Stimulated activated CD4-positive, alpha-beta T cell treated with anti-CD3 and anti-CD28 coated beads, Interleukin-15, amount 100 ng/mL, for 1 hour (primary cell): ENCODE measurements at places on chromosomes 7 and 10.

GRCh38 chr7:108697254-108697653, 127.6 kb downstream of the DNAJB9 start:
- DNase-seq: no peak

GRCh38 chr10:20405761-20406160, 491.4 kb downstream of the NEBL start:
- no peak for DNase-seq

DNA sequence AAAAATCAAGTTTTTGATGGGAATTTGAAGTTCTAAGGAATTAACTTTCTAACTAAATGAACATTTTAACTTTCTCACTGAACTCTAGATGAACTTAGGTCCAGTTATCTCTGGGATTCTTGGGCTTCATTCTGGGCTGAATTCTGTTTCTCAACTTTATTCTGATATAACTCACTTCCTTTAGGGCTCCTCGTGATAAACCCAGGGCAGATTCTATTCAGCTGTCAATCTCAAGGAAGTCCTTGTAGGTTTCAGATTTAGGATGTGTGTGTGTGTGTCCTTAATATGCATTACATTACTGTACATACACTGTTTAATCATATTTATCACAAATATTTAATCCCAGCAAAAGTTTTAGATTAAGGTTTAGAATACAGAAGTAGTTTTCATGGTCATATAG, 344.3 kb downstream of the GATA3 start:
- no peak for DNase-seq

GRCh38 chr10:105075031-105075430, 433.9 kb downstream of the SORCS3 start:
- no peak for DNase-seq

GRCh38 chr7:76315364-76315763, 12.9 kb downstream of the HSPB1 start:
- DNase-seq: no peak

DNA sequence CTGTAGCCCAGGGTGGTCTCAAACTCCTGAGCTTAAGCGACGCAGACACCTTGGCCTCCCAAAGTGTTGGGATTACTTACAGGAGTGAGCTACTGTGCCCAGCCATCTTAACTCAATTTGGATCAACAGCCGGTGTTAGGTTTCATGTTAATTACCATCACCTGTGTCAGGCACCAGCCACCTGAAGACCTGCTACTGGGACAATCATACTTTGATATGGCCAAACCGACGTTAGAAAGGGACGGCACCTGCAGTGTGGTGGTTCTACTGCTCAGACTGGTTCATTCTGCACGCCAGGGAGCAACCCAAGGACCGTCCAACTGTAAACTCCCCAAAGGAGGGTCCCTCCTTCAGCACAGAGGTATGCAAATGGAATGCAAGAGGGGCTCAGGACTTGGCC, 74.2 kb upstream of the CYTH3 start:
- no peak for DNase-seq

- no peak for DNase-seq
These were observed 46.4 kb upstream of the PLA2G12B start for GRCh38 chr10:73000973-73001372.

GRCh38 chr10:32687116-32687515, 241.2 kb downstream of the CCDC7 start:
- no peak for DNase-seq

- DNase-seq: no peak
These were observed 6.4 kb downstream of the WDFY4 start for GRCh38 chr10:48690791-48691660.

GRCh38 chr7:142796501-142797390, 26.0 kb downstream of the PRSS2 start:
- DNase-seq: no peak

- no peak for DNase-seq
These were observed 642.2 kb downstream of the SH2D4B start for GRCh38 chr10:81179805-81180452.

GRCh38 chr10:59903871-59904270, 2.5 kb downstream of the CCDC6 start:
- DNase-seq: no peak

DNA sequence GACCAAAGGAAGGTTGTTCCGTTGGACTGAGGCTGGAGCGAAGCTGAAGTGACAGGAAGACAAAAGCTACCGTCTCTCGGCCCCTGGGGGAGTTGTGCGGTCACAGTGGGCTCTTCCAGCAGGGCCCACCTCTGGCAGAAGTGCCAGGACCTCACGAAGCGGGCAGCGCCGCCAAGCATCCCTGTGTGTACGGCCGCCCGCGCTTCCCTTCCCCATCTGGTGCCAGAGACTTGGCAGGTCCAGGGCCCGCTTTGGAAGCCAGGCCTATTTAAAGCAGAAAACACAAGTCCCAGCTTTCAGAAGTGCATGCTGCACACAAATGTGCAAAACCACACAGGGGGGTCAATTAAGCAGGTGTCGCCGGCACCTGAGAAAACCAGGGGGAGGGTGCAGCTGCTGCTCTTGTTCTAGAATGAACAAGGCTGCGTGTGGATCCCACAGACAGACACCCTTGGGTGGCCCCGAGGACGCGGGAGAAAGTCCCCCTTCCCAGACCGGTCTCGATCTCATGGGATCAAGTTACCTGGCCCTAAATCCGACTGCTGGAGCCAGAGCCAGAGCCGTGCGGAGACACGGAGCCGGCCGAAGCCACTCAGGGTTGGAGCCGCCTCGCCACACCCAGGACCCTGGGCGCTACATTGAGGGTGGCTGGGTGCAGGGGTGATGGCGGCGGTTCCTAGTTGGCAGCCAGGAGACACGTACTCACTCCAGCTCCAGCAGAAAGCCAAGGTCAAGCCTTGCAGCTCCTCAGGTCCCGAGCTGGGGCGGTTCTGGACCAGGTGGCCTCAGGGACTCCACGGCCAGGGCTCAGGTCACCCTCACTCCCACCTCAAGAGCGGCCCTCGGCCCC, 51.8 kb upstream of the PPP2R2D start:
- DNase-seq: no peak

DNA sequence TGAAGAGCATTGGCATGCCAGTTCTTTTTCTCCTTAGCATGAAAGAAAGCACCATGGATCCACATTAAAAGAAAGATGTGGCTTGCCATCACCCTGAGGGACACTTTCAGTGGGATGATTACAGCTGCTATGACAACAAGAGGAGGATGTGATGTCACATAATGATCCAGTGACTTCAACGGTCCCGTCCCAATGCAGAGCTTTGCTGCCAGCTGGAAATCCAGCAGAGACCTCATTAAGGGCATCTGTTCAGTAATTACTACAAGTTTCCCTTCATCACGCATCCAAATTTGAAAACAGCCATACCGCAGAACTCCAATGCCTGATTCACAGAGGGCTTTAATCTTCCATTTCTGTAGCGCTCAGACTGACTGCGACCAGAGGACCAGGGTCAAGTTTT, 206.6 kb downstream of the LSM5 start:
- no peak for DNase-seq

GRCh38 chr7:25897261-25897782, 254.7 kb upstream of the NFE2L3 start:
- DNase-seq: no peak

GRCh38 chr7:128877756-128878120, 15.1 kb downstream of the ATP6V1F start:
- no peak for DNase-seq

DNA sequence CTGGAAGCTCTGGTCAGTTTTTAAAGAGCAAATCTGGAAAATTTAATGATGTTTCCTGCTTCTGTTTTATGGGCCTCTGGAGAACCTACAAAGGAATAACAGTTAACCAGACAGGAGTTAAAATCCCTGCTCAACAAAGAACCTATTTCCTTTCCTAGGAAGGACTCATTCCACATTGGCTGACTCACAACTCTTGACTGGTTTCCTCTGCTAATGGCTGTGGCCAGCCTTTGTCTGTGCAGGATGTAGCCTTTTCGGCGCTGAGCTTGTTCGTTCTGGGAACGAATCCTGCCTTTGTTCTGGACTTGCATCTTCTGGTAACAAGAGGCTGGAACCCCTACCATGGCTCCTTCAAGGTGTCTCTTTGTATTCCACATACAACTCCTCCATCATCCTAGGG, 112.8 kb upstream of the PDCD4 start:
- no peak for DNase-seq

- no peak for DNase-seq
These were observed 116.8 kb upstream of the JCAD start for GRCh38 chr10:30176182-30176581.

DNA sequence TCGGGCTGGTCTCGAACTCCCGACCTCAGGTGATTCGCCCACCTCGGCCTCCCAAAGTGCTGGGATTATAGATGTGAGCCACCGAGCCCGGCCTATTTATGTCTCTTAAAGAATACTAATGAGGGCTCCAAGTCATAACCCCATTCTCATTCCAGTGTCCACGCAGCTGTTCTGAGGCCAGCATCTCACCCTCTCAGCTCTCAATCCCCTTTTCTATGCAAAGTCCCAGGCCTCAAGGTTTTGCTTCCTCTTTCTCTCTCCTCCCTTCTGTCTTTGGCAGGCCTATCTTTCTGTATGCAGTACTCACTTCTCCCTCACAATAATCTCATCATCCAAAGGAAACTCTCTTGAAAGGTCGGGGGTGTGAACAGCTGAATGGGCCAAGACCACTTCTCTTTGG, 28.0 kb upstream of the VSIR start:
- DNase-seq: no peak

GRCh38 chr10:64762861-64763260, 1241.7 kb downstream of the REEP3 start:
- no peak for DNase-seq

DNA sequence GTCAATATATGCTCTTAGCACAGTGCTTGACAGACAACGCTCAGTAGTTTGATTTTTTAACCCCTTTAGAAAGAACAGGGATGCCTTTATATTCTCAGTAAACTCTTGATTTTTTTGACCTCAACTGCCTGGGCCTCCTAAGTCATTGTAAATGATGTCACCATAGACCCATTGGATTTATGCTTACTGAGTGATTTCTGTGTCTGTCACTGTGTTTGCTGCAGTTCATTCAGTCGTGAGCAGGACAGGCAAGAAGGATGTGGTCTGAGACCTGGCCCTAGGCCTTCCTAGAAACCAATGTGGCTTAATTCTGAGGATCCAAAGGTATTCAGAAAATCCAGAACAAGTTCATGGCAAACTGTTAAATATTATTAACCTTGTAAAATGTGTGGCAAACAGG, 868.1 kb downstream of the XPNPEP1 start:
- no peak for DNase-seq

DNA sequence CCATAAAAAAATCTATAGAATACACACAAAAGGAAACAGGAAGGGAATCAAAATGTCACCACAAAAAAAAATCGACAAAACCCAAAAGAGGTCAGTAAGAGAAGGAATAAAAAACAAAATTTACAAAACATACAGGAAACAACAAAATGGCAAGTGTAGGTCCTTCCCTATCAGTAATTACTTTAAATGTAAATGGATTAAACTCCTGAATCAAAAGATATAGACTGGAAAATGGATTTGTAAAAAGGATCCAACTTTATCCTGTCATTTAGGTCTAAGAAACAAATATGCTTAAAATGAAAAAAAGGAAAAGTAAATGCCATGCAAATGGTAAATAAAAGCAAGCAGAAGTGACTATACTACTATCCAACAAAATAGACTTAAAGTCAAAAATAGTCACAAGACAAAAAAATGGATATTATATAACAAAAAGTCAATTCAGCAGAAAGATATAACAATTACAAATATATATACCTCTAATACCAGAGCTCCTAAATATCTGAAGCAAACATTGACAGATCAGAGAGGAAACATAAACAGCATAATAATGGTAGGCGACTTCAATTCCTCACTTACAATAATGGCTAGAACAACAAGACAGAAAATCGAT, 2.0 kb downstream of the OR13A1 start:
- no peak for DNase-seq

- no peak for DNase-seq
These were observed 432.2 kb upstream of the KLF6 start for GRCh38 chr10:4217187-4217586.

GRCh38 chr7:158303121-158303520, 284.5 kb downstream of the PTPRN2 start:
- no peak for DNase-seq

DNA sequence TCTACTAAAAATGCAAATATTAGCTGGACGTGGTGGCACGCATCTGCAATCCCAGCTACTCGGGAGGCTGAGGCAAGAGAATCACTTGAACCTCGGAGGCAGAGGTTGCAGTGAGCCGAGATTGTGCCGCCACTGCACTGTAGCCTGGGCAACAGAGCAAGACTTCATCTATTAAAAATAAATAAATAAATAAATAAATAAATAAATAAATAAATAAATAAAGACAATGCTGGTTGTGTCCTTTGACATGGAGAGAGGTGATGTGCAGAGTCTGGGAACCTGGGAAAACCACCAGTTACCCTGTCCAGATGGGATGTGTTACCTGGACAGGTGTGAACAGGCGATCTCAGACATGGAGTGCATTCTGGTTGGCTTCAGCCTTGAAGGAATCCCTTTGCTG, 102.5 kb downstream of the COBL start:
- no peak for DNase-seq

DNA sequence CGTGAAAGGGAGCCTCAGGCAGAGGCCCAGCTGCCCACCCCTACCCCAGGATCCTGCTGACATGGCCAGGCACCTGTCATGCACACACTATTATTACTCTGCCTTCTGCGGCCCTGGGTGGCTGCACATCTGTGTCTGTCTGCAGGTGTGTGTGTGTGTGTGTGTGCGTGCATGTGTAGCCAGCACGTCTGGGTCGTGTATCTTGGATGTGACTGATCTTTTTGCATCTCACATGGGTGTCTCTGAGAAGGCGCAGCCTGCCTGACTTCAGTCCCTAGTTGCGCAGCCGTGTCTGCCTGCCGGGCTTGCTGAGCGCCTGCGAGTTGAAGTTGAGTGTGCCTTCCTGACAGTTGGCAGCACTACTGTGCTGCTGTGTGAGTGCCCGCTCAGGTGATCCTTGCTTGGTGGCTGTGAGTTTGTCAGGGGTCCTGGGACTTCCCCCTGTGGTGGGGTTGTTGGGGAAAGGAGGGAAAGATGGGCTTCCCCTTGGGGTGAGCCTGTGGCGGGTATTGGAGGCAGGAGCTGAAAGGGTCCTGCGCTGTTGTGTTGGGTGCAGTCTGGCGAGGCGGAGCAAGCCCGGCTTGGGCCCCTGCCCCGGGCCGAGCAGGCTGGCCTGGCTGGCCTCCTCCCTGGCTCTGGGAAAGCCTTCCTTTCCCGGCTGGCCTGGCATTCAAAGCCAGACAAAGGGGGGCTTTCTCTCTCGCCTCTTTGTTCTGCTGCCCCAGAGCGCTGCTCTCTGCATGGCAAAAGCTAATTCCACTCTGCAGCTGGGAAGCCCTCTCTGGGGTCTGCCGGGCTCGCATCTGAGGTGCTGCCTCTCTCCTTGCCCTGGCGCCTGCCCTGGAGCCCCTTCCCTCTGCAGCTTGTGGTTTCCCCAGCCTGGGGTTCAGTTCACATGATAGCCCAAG, 4.9 kb downstream of the TRIM8 start:
- no peak for DNase-seq

GRCh38 chr10:100037758-100038315, 28.1 kb upstream of the DNMBP start:
- DNase-seq: no peak

GRCh38 chr7:42071372-42072261, 165.4 kb downstream of the GLI3 start:
- DNase-seq: no peak

GRCh38 chr7:105596866-105597265, 15.6 kb upstream of the EFCAB10 start:
- DNase-seq: no peak
